Adrenal gland (tissue), 19 donors: ENCODE measurements at places on chromosomes 12 and 14.

DNA sequence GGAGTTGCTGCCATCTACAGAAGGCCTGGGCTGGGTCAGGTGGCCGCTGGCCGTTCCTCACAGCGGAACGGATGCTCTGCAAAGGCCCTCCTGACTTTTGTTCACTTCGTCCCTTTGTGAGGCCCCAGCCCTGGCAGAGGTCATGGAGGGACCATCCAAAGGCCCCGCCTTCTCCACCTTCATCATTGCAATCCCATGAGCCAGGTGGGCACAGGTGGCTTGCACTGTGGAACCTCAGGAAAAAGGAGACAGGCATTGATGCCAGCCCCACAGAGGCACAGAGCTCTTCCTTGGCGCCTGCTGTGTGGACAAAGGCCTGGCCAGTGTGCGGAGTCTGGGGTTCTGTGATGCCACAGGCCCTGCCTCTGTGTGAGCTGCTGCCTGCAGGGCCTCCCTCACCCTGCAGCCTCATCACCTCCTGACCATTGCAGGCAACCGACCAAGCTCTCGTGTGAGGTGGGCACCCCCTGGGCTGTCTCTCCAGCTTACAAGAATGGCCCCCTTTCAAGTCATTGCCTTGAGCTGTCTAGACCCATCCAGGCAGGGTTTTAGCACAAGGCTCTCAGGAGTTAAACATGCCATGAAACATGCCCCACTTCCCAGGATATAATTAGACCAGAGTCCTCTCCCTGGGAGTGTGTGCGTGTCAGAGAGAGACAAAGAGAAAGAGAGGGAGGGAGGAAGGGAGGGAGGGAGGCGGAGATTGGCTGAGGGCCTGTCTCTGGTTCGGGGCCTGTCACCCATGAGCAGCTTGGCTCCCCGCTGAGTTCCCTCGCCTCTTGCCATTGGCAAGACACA lies 19.3 kb downstream of the NFKBIA start:
- DNase-seq, result peak; percentile 93

DNA sequence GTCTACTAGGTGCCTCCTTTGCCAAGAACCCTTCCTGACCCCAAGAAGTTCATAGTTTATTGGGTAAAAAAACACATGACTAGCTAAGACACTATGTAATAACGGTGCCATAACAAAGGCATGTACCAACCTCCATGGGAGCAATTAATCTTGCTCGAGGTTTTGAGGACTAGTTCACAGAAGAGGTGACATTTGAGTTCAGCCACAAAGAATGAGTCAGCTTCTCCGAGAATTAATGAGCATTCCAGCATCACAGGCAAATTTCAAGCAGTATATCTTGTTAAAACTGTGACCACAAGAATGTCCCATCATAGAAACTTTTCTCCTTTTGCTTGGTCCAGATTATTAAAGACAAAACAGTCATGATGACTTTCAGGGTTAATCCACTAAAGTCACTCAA lies 113.0 kb upstream of the RAP1B start:
- DNase-seq, result no peak

- no peak for DNase-seq
Measured at GRCh38 chr14:67410313-67410712, 1.7 kb downstream of the PLEK2 start.

DNA sequence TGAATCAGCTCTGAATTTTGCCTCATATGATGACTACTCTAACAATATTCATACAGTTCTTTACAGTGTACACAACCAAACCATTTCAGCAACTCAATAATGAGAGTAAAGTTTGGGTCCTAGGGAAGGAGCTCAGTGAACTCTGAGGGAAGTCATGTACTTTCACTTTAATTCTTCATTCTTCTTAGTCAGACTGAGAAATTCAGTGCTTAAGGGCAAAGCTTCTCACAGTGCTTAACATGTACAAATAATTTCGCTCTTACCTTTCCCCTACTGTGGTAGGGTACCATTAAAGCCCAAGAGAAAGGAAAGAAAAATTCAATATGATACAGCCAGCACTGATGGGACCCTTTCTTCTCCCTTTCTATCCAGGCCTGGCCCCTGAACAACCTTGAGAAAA lies 435.0 kb downstream of the NELL2 start:
- DNase-seq, result no peak

GRCh38 chr14:71716041-71716772 lies 216.0 kb upstream of the RGS6 start:
- DNase-seq, result no peak

- no peak for DNase-seq
Measured at GRCh38 chr14:80781972-80782367, 159.6 kb downstream of the CEP128 start.

DNA sequence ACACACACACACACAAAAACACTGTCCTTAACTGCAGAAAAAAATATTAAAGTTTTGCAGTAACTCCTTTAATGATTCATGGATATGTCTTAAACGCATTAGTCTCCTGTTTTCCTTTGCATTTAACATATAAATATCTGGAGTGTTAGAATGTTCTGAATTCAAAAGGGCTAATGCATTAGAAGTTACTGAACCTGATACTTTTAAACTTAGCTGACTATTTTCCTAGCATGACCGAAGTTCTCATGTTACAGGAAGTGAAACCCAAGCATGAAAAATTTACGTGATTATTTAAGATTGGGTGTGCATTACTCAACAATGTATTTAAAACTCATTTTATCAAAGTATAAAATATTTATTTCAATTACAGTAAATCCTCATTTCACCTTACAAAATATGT lies 791.2 kb downstream of the FLRT2 start:
- DNase-seq, result no peak

DNA sequence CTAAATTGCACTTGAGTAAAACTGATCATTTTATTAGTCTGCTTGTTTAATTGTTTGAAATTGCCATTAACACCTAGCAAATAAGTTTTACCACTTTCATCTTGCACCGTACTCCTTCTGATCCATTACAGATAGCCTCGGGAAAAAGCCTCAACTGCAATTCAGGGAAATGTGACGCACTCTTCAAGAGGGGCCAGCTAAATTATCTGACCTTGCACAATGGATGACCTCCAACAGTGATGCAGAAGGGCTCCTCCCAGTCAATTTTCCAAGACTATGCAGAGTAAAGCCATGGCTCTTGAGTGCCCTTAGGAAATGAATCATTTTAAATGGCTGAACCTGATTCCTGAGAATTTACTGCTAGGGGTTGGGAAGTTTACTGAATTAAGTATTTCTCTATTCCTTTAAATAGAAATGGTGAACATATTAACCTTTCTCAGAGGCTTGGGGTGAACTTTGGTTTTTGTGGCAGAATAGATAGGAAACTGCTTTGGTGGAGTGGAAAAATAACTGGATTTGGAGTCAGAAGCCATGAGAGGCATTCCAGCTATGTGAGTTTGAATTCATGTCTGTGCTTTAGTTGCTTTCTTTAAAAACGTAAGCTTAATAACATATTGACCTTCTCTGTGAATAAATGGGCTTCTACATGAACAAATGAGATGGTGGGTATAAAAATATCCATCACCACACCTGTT lies 64.8 kb upstream of the OVCH1 start:
- peak; percentile 58 for DNase-seq

GRCh38 chr12:111446631-111447570 lies 41.2 kb downstream of the SH2B3 start:
- peak; percentile 22 for DNase-seq

DNA sequence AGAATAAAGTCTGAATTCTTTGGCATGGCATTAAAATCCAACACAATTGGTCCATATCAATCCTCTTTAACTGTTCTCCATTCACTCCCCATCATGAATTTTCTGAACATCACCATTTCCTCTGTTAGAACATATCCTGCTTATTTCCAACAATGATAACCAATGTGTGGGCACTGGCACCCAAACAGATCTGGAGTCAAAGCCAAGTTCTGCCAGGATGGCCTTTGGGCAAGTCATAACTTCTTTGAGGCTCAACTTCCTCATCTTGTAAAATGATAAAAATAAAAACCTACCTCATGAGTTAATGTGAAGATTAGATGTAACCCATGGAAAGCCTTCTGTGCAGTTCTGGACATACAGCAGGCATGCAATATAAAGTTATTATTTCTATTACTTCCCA lies 12.5 kb downstream of the PAWR start:
- no peak for DNase-seq

DNA sequence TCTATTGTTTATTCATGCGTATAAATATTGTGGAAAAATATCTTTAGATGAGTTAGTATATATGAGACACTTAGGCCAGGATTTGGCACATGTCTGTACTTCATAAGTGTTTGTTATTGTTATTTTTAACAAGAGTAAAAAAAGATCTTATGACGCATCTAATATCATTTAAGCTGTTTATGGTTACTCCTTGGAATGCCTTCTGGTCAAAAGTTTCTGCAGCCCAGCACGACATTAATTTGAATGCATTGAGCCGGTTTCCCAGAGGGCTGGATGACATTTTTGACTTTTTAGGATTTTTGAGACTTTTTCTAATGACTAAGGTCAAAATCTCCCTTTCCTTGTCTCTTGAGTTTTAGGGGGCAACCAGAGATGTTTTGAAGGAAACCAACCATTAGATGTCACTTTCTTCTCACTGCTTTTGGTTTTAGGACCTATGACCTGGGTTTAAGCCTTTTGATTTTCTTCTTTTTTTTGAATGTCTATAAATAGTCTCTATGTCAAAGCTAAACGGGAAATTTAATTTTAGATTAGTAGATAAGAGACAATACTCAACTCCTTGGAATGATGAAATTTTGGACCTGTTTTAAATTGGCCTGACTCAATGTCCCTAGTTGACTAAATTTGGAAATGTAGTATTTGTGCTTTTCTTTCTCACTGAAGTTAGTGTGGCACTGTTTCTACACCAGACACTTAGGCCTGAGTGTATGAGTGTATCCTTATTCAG lies 215.5 kb downstream of the AEBP2 start:
- no peak for DNase-seq

DNA sequence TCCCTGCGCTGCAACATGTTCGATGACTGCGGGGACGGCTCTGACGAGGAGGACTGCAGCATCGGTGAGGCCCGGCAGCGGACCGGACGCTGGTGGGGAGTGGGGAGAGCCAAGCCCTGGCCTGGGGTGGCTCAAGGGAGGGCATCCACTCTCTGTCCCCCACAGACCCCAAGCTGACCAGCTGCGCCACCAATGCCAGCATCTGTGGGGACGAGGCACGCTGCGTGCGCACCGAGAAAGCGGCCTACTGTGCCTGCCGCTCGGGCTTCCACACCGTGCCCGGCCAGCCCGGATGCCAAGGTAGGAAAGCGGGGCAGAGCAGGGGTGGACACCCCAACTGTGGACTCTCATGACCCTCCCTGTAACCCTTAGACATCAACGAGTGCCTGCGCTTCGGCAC lies 11.4 kb upstream of the NXPH4 start:
- DNase-seq, result no peak

DNA sequence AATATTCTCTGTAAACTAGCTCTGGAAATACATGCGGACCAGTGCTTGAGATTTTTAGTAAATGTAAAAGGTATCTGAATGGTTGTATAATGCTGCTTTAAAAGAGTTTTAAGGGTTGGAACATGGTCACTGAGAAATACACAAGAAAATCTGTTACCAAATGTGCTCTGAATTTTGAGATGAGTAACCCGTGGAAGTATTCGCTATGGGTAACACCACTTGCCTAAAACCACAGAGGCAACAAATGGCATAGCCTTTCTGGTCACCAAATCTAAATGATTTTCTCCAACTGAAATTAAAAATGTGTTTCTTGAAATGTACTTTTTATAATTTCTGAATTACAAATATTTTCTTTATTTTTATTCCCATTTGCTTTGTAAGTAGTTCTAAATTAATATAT lies 745.7 kb downstream of the DIO2 start:
- no peak for DNase-seq

DNA sequence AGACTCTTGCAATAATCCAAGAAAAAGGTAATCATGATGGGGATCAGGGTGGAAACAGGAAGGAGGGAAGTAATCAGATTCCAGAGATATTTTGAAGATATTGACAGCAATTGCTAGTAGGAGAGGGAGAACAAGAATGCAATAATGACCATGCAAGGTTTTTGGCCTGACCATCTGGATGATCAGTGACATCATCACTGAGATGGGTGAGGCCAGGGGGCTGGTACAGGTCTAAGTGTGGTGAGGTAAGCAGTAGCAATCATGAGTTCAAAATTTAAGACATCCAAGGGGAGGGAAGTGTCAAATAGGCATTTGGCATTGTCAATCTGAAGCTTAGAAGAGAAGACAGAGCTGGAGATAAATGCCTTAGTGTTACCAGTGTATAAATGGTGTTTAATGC lies 24.8 kb upstream of the CLMN start:
- DNase-seq, result no peak

DNA sequence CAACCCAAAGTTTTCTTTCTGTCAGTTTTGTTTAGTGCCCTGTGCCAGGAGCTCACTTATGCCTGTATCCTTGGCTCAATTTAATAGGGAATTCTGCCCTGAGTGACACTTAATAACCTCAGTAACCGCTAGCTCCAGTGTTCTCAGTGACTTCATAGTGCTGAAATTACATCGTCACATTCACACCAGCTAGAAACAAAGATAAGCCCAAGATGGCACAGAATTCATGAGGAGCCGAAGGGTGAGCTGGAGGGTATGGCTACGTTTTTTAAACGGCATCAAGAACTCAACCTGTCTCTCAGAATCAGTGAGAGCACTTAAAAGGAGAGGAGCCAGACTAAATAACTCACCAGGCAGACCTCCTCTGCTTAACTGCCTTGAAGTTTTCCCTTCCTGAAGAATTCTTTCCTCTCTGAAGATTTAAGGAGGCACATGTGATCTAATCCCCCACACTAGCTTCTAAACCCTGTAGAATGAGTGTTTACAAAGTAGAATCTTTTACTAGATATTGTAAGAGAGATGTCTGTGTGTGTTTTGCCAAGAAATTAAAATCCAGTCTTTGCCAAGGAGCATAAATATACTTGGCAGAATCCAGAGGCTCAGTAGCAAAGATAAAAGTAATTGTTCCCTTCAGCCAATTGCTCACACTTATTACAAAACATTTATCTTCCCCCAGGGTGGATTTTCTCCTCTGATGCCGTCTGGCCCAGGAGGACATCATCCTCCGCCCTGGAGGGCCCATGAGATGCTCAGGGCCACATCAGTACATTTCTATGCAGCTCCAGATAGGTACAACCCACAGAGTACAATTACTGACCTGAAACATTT lies 37.3 kb downstream of the PTGER2 start:
- DNase-seq, result no peak

- no peak for DNase-seq
Measured at GRCh38 chr14:57388067-57388466, 2.3 kb upstream of the NAA30 start.
